Muscle of leg (tissue), 16 donors: ENCODE measurements at places on chromosomes 1 and 21.

- peak; percentile 98 for DNase-seq
These were observed 38.8 kb upstream of the SRSF10 start for GRCh38 chr1:24018611-24019580.

GRCh38 chr1:20350421-20350820 lies 59.7 kb downstream of the VWA5B1 start:
- no peak for DNase-seq

GRCh38 chr1:178345807-178346206 lies 151.0 kb downstream of the CLEC20A start:
- no peak for DNase-seq

DNA sequence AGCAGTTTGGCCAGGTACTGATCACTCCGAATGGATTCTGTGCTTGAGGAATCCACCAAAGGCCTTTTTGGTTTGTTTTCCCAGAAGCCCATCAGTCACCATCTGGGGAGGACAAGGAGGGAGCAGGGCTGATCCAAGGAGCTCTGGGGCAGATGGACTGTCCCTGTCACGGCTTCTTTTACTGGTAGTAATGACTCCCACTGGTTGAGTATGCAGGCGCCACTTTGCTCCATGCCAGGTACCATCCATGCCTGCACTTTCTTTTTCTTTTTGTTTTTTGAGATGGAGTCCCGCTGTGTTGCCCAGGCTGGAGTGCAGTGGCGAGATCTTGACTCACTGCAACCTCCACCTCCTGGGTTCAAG lies 101.7 kb downstream of the UBIAD1 start:
- DNase-seq: no peak

- no peak for DNase-seq
These were observed 32.7 kb upstream of the ETV3 start for GRCh38 chr1:157170677-157171515.

DNA sequence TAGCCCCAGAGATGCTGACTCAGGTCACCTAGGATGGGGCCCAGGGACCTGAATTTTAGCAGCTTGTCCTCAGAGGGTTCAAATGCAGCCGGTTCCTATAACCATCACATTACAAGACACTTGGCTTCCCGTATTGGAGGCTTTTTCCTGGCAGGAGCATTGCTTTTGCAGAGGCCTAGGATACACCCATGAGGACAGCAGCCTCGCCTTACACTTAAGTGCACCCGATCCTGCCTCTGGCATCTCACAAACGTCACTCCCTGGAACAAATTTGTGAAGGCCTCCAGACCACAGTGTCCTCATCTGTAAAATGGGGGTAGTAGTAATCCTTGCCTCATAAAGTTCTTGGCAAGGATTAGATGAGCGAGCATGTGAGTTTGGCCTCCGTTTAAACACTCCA lies 130.0 kb downstream of the KAZN start:
- DNase-seq: peak; percentile 69

DNA sequence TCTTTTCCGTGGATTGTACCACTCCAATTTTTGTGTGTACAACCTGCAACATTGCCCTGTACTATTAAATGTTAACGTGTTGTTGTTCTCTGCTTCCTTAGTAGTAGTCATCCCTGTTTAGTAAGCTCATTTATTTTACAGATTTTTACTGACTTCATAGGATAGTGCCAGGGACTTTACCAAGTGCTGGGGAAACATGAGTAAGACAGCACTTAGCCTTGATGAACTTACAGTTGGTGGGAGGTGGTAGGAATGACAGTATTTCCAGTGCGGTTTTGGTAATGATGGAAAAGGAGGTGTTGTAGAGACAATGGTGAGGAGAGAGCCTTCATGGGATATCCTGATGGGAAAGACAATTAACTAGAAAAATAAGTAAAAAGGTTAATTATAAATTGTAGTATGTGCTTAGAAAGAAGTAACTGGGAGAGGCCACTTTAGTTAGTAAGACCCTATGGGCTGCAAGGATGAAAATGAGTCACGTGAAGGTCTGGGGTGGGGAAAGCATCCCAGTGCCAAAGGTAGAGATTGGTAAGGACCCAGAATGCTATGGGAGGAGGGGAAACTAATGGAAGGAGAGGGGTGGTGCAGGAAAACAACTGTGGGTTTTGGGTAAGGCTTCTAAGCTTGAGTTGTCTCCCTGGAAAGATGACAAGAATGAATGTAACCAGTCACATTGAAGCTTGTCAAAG lies 1.7 kb downstream of the RLF start:
- DNase-seq: no peak

GRCh38 chr1:231517076-231517475 lies 11.4 kb upstream of the TSNAX start:
- no peak for DNase-seq

- no peak for DNase-seq
These were observed 11.3 kb downstream of the LY9 start for GRCh38 chr1:160807247-160807646.

GRCh38 chr1:119711804-119712341 lies at the start of gene PHGDH:
PHGDH (plus strand) TSS chr1:119711934; CDS start chr1:119712023, 89 bp downstream.
- DNase-seq: peak; percentile 92

DNA sequence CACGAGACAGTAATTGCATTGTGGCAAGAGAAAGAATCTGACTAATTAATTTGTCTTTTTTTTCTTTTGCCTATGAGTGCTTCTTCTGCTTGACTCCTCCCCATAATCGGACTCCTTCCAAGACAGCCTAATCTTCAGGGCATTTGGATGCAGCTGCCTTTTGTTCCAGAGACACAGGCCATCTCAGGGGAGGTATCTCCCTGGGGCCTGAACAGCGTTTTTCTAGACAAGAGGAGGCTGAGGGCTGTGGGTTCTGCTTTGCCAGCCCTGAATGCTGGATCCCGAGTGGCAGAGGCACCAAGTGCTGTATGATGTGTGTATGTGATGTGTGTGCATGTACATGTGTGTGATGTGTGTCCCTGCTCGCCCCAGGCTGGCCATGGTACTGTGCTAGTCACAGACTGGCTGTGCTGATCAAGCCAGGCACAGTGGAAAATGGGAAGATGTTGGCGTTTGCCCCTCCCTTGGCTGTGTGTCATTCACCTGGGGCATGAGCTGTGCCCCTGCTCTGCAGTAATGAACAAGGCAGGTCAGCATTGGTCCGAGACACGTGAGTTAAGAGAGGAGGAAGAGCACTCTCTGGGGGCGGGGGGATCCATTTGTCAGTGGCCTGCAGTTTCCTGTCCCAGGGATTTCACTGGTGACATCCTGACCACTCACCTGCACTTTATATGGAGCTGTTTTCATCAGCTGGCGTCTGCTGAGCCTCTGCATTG lies 77.2 kb downstream of the ADARB1 start:
- DNase-seq: no peak

DNA sequence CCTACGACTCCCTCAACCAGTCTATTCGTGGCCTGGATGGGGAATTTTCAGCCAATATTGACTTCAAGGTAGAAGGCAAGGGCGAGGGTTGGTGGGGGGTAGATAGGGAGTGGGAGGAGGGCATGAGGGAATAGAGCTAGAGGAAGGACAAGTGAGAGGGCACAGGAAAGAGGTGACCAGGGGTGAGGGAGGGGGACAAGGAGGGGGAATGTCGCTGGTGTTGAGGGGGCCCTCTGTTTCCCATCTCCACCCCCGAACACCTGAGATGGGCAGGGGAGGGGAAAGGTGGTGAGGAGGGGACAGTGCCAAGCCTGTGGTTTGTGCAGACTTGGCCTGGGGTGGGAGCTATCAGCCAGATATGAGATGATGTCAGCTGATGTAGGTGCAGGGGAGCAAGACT lies 8.3 kb upstream of the ADAM15 start:
- no peak for DNase-seq

GRCh38 chr21:25461725-25462124 lies 145.6 kb downstream of the MRPL39 start:
- DNase-seq: no peak

DNA sequence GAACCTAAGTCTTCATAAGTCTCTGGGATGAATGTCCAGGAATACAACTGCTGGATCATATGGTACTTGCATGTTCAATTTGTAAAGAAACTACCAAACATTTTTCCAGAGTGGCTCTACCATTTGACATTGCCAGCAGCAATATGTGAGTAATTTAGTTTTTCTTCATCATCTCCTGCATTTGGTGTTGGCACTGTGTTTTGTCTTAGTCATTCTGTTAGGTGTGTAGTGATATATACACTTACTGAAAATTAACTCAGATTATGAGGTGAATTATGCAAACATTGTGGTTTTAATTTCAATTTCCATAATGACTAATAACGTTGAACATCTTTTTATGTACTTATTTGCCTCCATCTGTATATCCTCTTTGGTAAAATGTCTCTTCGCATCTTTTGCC lies 138.7 kb downstream of the LRRC40 start:
- no peak for DNase-seq

DNA sequence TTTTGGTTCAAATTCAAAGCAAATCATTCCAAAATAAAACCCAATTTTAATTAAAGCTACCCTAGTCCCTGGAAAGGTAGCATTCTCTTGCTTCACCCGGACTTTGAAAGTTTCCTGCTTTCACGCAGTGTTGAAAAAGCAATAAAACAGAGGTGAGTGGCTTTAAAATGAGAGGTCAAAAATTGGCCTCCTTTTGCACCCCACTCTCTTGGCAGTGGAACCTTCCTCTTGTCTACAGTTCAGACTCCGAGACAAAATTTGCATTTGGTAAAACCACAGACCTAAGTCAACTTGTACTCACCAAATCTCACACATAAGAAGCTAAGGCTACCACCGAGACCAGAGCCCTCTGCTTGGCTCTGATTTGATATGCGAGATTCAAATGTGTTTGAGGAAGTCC lies 252.7 kb downstream of the TTLL7 start:
- DNase-seq: no peak
